ENCODE measurements at places on chromosomes 13 and 19.
A peak's percentile ranks its signal among the peaks of the same experiment; 100 is the strongest.

GRCh38 chr13:30192320-30193093 lies 114.8 kb downstream of the KATNAL1 start:
- DNase-seq = no peak

DNA sequence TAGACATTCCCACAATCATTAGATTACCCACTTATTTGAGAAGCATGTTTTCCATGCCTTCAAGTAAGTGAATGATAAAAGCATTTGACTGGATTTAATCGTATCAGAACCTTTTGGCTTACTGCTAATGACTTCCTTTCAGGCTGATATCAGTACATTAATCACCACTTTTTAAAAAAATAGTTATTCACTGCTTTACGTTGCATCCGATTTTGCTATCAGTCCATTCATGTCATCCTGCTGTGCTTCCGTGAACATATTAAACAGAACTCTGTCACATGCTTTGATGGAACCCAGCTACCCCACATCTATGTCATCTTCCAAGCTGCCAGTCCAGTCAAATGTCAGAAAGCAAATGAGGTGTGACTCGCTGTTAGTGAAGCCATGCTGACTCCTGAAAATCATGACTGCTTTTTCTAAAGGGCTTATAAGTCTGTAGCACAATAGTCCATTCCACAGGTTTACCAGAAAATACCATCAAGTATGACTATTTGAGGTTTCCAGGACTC lies 440.9 kb downstream of the IRS2 start:
- no peak for DNase-seq

DNA sequence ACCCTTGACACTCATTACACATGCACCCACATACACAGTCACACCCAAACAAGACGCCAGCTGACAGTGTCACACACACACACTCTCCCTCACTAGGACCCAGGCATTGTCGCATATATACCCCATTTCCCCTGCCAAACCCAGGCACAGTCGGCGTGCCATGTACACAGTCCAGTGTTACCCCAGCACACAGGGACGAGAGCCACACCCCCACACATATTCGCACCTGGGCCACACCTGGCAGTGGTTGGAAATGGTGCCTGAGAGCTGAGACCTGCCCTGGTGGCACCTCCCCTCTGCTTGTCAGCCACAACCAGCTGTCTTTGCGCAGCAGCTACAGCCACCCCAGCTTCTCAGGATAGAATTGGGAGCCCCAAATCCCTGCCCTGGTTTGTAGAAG lies 9.0 kb downstream of the NFIX start:
- DNase-seq = no peak

GRCh38 chr19:35274323-35274722 lies 5.6 kb downstream of the USF2 start:
- no peak for DNase-seq

DNA sequence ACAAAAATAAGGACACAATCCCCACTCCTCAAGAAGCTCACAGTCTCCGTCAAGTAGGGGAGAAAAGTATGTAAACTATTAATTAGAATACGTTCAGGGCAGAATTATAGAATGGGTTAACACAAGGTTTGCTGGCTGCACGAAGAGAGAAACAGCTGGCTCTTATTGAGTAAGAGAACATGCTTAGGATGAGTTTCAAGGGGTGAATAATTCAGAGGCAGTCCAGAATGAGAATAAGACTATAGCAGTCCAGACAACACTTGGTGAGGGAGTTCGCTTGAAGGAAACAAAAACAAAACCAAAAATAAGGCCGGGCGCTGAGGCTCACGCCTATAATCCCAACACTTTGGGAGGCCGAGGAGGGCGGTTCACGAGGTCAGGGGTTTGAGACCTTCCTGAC lies 61.9 kb downstream of the THSD1 start:
- no peak for DNase-seq

DNA sequence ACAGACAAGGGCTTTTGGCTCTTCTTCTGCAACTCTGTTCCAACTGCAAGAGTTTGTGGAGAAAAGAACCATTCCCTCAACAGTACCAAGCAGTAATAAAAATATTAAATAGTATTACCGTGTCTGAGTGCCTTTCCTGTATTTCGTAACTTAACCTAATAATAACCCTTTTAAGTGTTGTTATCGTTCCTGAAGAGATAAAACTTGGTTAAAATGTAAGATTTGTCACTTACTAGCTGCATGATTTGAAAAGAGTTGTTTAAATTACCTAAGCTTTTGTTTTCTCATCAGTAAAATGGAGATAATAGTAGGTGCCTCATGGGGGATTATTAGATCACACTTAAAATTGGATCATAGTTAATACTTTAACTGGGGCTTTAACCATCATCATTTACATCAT lies 447.2 kb downstream of the GPC5 start:
- no peak for DNase-seq

- no peak for DNase-seq
These were observed 21.8 kb downstream of the ZNF77 start for GRCh38 chr19:2922987-2923386.

DNA sequence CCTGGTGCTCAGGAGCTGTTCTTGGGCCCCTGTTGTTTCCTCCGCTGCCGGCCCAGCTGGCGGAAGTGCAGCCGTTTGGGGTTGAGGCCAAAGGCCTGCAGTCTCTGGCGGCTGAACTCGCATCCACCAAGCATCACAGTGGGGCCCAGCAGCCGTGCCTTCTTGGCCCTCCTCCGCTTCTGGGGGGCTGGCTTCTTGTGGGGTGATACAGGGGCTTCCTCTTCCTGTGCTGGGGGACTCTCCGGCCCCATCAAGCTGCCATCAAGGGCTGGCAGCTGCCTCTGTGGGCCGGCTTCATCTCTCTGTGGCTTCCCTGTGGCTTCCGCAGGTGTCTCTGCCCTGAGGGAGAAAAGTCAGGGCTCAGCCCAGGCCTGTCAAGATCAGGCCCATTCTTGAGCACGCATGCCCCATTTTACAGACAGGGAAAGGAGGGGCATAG lies 10.3 kb downstream of the ATG4D start:
- peak; percentile 73 for DNase-seq

Measured in activated CD4-positive, alpha-beta T cell treated with anti-CD3 and anti-CD28 coated beads, Interleukin-2, Interleukin-6, amounts not matched to agents 100 ng/mL and 50 ng/mL, durations not matched to agents 16 hours and 8 hours (primary cell).